ENCODE measurements at places on chromosomes 13 and 19.

- peak; percentile 69 for ATAC-seq
Observed at GRCh38 chr19:54473071-54473891, at the start of gene CDC42EP5. Gene CDC42EP5, minus strand, starts transcription at chr19:54473296. Its CDS starts 7,749 bp downstream, at chr19:54465547.

DNA sequence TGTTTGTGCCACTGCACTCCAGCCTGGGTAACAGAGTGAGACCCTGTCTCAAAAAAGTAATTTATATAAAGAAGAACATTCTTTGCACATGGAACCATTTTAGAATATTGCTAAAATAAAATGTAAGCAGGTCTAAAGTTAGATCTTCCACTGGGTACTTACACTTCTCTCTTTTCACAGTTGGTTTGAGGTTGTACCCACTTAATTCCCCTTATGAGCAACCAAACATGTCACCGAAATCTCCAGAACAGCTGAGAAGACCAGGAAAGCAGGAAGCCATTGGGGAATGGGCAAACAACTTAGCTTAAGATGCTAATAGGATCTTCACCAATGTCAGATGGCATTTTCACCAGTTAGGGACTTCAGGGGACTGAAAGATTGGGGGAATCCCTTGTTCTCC is 18.8 kb downstream of the NLRP4 start:
- no peak for ATAC-seq

GRCh38 chr13:65856431-65856830 is 1373.7 kb downstream of the PCDH9 start:
- ATAC-seq, result no peak

DNA sequence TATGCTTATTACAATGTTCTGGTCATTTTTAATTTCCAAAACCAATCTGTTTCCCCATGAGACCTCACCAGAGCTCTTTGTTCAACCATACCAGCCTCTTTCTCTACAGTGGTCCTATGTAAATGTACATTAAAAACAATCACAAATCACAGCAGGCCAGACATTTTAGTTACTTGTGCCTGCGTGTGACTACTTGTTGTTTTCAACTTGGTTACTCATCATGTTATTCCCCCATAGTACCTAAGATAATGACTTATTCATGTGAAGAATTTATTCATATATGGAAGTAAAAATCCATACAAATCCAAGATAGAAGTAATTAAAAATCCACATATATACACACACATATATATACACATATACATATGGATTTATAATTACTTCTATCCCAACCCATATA is 379.6 kb downstream of the SLITRK6 start:
- no peak for ATAC-seq

DNA sequence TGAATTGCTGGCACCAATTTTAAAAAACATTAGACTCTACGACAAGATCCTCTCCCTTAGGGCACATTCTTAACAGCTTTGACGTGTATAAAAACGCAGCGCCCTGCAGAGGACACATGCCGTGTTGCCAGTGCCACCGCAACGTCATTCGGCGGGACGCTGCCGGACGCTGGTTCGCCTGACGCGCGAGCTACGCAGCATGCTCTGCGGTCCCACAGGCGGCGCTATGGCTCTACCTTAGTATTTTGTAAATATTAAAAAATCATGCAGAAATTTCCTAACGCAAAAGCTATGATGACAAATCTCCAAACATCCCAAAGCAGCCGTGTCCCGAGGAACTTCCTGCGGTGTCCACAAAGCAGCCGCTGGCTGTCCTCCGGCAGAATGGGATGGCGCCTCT is 4.2 kb upstream of the ADPRHL1 start:
- ATAC-seq, result no peak

GRCh38 chr19:6476155-6476895 is 5.3 kb downstream of the DENND1C start:
- peak; percentile 85 for ATAC-seq

GRCh38 chr13:28574617-28575142 is 79.8 kb upstream of the FLT1 start:
- ATAC-seq, result peak; percentile 92

DNA sequence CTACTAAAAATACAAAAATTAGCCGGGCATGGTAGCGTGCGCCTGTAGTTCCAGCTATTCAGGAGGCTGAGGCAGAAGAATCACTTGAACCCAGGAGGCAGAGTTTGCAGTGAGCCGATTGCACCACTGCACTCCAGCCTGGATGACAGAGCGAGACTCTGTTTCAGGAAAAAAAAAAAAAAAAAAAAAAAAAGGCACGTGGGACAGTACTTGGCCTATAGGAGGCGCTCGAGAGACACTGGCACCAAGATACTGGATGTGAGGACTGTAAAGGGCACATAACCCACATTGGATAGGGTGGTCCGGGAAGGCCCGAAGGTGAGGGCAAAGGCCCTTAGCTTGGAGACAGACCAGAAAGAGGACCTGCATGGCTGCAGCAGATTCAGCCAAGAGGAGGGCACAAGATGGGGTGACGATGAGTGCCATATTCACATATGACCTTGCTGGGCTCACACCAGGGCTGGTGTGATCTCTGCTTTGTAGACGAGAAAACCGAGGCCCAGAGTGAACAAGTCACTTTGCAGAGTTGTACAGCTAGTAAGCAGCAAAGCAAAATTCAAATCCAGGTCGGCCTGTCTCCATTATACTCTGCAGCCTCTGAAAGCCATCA is 89.4 kb downstream of the DPF1 start:
- peak; percentile 59 for ATAC-seq

DNA sequence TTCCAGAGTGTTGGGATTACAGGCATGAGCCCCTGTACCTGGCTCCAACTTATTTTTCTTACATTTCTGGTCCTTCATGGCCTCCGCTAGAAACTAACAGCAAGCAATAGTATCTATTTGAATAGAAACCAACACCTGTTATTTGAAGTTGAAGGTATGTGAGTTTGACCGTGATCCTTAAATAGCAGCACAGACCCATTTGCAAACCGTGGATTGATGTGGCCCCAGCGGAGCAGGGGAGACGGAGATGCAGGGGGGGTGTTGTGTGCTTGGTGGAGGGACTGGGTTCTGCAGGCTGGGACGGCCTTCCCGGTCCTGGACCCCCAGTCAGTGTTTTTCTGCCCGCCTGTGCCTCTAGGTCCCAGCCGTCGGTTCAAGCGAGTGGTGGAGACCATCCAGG is 16.9 kb downstream of the TMEM150B start:
- no peak for ATAC-seq

DNA sequence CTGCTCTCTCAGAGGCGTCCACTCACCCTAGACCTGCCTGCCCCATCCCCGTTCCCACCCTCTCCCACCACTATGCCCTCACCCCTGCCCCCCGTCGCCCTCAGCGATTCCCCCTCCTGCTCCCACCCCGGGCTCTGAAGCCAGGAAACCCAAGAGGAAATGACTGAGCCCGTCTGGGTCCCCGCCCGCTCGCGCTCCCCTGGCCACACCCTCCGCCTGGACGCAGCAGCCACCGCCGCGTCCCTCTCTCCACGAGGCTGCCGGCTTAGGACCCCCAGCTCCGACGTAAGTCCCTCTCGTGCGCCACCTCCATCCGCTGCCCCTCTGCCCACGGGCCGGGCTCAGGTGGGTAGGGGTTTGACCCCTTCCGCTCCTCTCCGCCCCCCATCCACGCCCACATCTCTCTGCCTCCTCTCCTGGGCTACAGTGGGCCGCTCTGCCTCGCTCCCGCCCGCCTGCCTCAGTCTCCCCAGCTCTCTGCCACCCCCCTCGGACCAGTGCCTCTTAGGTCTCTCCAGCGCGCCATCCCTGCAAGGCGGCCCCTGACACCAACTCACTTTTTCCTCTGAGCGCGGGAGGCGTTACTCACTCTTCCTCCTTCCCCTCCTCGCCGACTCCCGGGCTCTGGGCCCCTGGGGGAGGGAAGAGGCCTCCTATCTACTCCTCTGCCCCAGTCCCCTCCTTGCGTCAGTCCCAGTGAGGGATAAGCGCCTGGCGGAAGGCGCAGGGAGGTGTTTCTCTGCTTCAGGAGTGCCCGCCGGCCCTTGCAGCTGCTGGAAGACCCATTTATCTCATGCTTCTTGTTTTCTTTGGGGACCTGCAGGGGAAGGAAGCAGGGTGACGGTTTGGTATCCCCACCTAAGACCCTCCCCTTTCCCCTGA is at the start of gene FXYD5:
FXYD5 (plus strand) TSS at position 211 of the 882 bp plus-strand sequence. CDS start 816 bp downstream, outside the sequence.
- peak; percentile 80 for ATAC-seq

- no peak for ATAC-seq
Observed at GRCh38 chr19:4304538-4305256, at the start of gene FSD1. Gene FSD1, plus strand, starts transcription at chr19:4304598. Its CDS starts 149 bp downstream, at chr19:4304747.

- ATAC-seq, result no peak
Observed at GRCh38 chr19:44846455-44847143, 502 bp downstream of the NECTIN2 start.

- ATAC-seq, result no peak
Observed at GRCh38 chr13:69324090-69324886, 783.3 kb upstream of the ATXN8OS start.

DNA sequence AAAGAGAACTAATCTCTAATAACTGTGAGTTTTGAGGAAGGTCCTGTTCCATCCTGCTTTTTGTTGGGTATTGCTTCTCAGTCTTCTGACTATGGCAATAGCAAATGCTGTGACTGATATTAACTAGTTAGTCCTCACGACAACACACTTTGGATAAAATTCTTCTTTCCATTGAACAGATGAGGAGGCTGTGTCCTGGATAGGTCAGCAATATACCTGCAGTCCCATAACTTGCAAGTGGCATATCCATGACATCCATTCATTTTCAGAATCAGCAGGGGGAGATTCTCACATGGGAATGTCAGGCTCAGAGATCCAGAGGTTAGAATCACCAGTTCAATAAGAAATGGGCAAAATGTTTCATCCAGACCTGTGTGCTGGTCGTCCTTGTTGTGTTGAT is 7.4 kb downstream of the ZNF554 start:
- ATAC-seq, result no peak

DNA sequence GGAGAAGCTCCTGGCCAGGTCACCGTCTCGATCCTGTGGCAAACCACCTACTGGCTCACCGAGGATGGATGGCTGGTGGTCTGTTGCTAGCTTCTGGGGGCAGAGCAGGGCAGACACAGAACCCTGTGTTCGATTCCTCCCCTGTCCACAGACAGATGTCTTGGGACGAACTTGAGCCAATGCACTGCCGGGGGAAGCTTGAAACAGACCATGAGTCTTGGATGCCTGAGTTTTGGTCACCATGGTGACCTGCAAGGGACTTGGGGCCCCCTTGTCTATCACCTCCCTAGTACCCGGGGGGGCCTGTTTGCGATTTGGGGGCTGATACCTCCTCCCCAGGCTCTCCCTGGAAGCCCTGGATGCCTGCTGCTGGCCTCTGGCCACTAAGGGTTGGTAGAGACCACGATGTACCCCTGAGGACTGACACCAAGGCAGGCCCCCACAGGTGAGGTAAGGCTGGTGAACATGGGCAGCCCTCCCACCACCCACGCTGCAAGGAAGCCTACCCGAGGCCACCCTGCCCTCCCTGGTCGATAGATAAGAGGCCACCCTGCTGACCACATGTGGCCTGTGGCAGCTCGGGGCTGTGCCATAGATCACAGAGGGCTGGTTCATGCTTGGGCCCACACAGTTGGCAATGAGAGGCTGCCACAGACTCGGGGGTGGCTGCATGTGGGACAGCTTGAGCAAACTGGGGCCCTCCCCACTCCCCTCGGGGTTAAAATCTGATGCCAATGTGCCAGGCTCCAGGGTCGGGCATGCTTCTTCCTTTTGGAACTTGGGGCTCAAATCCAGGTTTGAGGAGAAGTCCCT is 10.7 kb downstream of the IQCN start:
- no peak for ATAC-seq

GRCh38 chr13:67267136-67267535 is 37.0 kb upstream of the PCDH9 start:
- ATAC-seq, result no peak

- no peak for ATAC-seq
Observed at GRCh38 chr19:42424345-42424707, 2.9 kb downstream of the LIPE start.

DNA sequence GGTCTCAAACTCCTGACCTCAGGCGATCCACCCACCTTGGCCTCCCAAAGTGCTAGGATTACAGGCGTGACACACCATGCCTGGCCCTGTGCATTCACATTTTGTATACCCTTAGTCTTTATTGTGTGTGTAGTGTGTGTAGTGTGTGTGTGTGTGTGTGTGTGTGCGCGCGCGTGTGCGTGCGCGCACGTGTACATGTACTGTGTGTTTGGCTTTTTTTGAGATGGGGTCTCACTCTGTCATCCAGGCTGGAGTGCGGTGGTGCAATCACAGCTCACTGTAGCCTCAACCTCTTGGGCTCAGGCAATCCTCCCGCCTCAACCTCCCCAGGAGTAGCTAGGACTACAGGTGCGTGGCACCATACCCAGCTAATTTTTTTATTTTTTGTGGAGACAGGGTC is 22.1 kb downstream of the ITM2B start:
- ATAC-seq, result peak; percentile 40

DNA sequence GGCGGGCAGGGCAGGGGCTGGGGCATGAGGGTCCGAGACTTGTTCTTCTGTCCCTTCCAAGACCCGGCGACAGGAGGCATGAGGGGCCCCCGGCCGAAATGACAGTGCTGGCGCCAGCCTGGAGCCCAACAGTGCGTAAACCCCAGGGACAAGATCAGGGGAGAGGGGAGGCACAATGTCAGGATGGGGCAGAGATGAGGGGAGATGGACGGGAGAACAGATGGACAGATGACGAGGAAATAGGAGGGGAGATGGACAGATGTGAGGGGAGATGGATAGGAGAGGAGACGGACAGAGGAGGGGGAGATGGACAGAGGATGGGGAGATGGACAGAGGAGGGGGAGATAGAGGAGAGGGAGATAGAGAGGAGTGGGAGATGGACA is 518 bp downstream of the FLT3LG start:
- no peak for ATAC-seq

- ATAC-seq, result no peak
Observed at GRCh38 chr13:29994911-29995595, 144.6 kb upstream of the UBL3 start.

GRCh38 chr13:27979765-27980279 is 8.7 kb downstream of the URAD start:
- no peak for ATAC-seq

DNA sequence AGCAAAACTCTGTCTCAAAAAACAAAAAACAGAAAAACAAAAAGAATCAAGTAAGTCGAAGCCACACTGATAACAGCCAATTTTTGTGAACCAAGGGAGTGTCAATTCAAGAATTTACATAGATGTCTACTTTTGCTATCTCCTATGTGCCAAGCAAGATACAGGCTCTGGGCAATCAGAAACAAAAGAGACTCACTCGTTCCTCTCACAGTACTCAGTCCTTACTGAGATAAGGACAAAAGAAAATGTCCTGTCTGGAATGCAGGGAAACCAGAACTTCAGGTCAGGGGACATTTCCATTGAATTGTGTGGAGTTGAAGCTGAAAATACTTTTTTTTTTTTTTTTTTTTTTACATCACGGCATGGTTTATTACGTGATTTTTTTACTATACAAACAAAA is 53.0 kb downstream of the NLRP12 start:
- no peak for ATAC-seq

- no peak for ATAC-seq
Observed at GRCh38 chr19:55303477-55303876, 19.7 kb downstream of the BRSK1 start.
